ENCODE measurements at places on chromosomes 6 and 20.

DNA sequence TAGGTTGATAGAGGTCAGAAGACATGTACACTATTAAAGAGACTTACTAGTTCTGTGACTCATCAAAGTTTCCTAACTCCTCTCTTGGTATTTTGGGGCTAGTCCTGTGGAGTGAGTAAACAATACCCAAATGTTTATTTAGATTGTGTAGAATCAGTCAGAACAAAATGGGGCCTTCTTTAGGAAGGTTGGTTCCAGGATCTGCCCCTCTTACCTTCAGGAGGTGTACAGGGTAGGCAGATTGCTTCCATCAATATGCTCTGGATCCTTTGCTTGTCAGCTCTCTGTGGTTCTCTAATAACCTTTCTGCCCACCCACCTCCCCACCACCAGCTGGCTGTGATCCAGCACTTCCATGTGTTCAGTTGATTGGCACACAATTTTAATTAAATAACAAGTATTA is 107.0 kb downstream of the POPDC3 start:
- DNase-seq, result peak; percentile 52

DNA sequence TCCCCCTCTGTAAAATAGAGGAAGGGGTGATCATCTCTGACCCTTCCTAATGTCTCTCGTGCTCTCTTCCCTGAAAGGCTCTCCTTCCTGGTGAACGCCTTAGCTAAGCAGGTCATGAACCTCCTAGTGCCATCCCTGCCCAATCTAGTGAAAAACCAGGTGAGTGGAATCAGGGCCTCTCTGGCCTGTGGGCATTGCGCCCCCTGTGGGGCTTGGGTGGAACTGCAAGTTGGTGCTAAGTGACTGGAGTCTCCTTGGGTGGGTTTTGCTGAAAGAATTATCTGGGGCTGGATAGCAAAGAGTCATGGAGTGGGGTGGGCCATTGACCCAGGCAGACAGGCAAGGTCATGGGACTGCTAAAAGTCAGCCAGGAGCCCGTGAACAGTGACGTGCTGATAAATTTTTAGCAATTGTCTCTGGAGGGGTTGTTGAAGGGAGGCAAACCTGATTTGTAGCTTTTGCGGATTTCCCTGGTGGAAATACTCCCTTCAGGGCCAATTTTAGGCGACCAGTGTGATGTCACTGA is 8.9 kb downstream of the BPIFB1 start:
- peak; percentile 30 for DNase-seq

DNA sequence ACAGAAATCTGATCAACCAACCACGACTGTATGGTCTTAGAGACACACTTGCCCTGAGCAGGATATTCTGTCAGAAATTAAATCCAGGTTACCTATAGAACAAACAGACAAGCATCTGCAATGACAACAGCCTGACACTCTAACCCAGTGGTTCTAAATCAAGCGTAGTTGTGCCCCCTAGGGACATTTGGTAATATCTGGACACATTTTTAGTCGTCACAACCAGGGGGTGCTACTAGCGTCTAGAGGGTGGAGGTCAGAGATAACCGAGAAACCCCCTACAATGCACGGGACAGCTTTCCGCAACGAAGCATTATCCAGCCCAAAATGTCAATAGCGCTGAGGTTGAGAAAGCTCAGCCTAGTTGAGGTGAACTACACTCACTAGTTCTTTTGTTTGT is 32.3 kb downstream of the ID4 start:
- DNase-seq, result no peak

GRCh38 chr20:34065260-34065659 is 46.8 kb downstream of the EIF2S2 start:
- peak; percentile 35 for DNase-seq

Data from adipocyte (in vitro differentiated cells).